Kidney (tissue), 22 donors: ENCODE measurements at places on chromosomes 7 and 10. TPM values are rescaled to one million over a fixed set of nuclear protein-coding genes. Genes with fewer than 3 reads are reported as not detected.
A peak's percentile ranks its signal among the peaks of the same experiment; 100 is the strongest.

Gene CALCR
- total RNA-seq = 5.3 TPM

DNA sequence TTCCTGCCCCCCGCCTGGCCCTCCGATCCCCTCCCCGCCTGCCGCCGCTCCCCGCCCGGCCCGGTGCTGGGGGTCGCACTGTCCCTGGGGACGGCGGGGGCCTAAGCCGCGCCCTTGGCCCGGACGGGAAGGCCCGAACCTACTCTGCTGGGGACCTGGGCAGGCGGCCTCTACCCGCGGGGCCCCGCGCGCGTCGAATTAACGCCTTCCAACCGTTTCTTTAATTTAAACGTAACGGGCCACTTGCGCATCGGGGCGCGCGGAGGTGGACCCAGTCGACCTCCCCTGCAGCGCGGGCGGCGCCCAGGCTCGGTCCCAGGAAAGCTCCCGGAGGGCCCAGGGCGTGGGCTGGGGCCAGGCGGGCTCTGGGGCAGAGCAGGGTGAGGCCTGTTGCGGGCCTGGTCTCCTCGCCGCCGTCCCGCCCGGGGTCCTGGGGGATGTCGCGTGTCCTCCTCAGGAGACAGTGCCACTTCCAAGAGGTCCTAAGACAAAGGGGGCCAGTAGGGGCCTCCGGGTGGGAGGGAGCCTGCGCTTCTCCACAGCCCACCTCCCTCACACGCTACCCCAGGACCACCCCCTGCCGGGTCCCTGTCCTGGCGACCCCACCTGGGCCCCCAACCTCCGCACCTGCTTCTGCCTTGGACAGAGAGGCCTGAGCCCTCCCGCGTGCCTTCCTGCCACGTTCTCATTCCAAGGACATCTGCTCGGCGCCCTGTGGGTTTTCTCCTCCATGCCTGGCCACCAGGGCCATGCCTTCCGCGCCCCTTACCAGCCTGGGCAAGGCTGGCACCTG lies 658 bp upstream of the PTPRN2 start:
- no peaks in the 10 kb centered on the region for H3K36me3 ChIP-seq
- no peaks in the 10 kb centered on the region for H3K4me1 ChIP-seq
- H3K27ac ChIP-seq = no peak overlapping the region
- no peak overlapping the region for H3K4me3 ChIP-seq
- peaks cover 17% of the 10 kb centered on the region for H3K27me3 ChIP-seq
- DNase-seq = peak; percentile 29

DNA sequence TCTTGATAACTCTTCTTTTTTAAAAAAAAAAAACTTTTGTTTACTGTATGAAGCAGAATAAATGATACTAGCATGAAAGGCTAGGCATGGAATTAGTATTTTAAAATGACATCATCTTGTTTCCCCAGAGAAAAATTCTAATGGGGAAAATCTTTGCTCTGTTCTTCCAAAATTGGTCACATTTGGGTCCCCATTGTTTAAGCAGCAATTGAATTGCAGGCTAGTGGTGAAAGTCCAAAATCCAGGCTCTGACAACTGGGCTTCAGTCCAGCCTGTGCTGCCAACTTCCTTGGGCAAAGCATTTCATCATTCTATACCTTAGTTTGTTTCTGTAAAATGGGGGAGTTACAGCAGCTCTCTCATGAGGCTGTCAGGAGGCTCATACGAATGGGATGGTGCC lies 726.4 kb downstream of the KCNMA1 start:
- no peaks in the 10 kb centered on the region for H3K36me3 ChIP-seq
- H3K4me1 ChIP-seq = no peaks in the 10 kb centered on the region
- H3K27ac ChIP-seq = no peak overlapping the region
- no peaks in the 10 kb centered on the region for H3K27me3 ChIP-seq

GRCh38 chr10:98463976-98464754 lies 17.4 kb upstream of the HPS1 start:
- peaks cover 3% of the 10 kb centered on the region for H3K4me1 ChIP-seq
- H3K4me3 ChIP-seq = no peak overlapping the region
- no peaks in the 10 kb centered on the region for H3K36me3 ChIP-seq
- no peak for DNase-seq
- no peaks in the 10 kb centered on the region for H3K27me3 ChIP-seq
- no peak overlapping the region for H3K27ac ChIP-seq
